ENCODE measurements at places on chromosomes 1 and 21. TPM values are rescaled to one million over a fixed set of nuclear protein-coding genes. Genes with fewer than 3 reads are reported as not detected.

Gene NR0B2
- total RNA-seq, result not detected

Gene GNG4
- 1.9 TPM for total RNA-seq

Gene C1QA
- total RNA-seq, result 0.27 TPM

Gene HP1BP3
- 104 TPM for total RNA-seq

Gene F5
- 0.27 TPM for total RNA-seq

Gene IGSF9
- total RNA-seq, result 0.54 TPM

Gene STIL
- 4.6 TPM for total RNA-seq

Gene AQP10
- 0.54 TPM for total RNA-seq

Gene TBX19
- total RNA-seq, result 1.3 TPM

Gene KRTAP13-2
- total RNA-seq, result not detected

Gene PM20D1
- 0.54 TPM for total RNA-seq

Gene IL19
- total RNA-seq, result not detected

Gene MECR
- 17.8 TPM for total RNA-seq

Gene CFAP141
- not detected for total RNA-seq

Gene TTLL10
- total RNA-seq, result 4.3 TPM

Gene SLC50A1
- total RNA-seq, result 68.1 TPM

Gene SORT1
- total RNA-seq, result 7.0 TPM

Gene LCA5L
- 0.27 TPM for total RNA-seq

Gene FCER1A
- total RNA-seq, result 88.6 TPM

Gene SPRR2A
- not detected for total RNA-seq

Gene HTR6
- total RNA-seq, result under 0.01 TPM

Gene USH2A
- total RNA-seq, result under 0.01 TPM

Gene OR10J1
- under 0.01 TPM for total RNA-seq

Gene STRIP1
- total RNA-seq, result 56.0 TPM

Gene NSL1
- total RNA-seq, result 43.9 TPM

Gene TSPAN2
- total RNA-seq, result 71.4 TPM

Gene TTC39A
- 0.54 TPM for total RNA-seq

Gene CLCNKB
- total RNA-seq, result 0.81 TPM

Gene TNFRSF9
- total RNA-seq, result under 0.01 TPM

Gene RAB25
- under 0.01 TPM for total RNA-seq

Gene NPHS2
- total RNA-seq, result not detected

Gene CALML6
- 0.27 TPM for total RNA-seq

Gene DNASE2B
- total RNA-seq, result not detected

Gene CACNA1E
- under 0.01 TPM for total RNA-seq

Gene GOLT1A
- total RNA-seq, result 0.54 TPM

Gene LRRC38
- total RNA-seq, result 0.27 TPM

Gene CDK18
- total RNA-seq, result 8.6 TPM

Gene FAM110D
- 0.81 TPM for total RNA-seq

Gene AMIGO1
- total RNA-seq, result 1.1 TPM

Gene OLFM3
- total RNA-seq, result 0.27 TPM

Gene HSF2BP
- under 0.01 TPM for total RNA-seq

Gene SETDB1
- 47.9 TPM for total RNA-seq

Gene DSCAM
- not detected for total RNA-seq

Gene KRTAP12-4
- total RNA-seq, result not detected

Gene WDR64
- total RNA-seq, result not detected

Gene OR2AK2
- total RNA-seq, result 3.2 TPM

Gene CTH
- 3.0 TPM for total RNA-seq

Gene TNFRSF8
- 0.27 TPM for total RNA-seq

Gene LMX1A
- total RNA-seq, result not detected

Gene CNR2
- 1.3 TPM for total RNA-seq

Gene XKR8
- total RNA-seq, result 5.7 TPM

Gene SELE
- under 0.01 TPM for total RNA-seq

All from hematopoietic multipotent progenitor cell (in vitro differentiated cells).